Fibroblast of the aortic adventitia (primary cell): ENCODE measurements at places on chromosomes 7 and 10. TPM values are rescaled to one million over a fixed set of nuclear protein-coding genes. Genes with fewer than 3 reads are reported as not detected.

The TMEM26 gene
- 5.7 and 20.5 TPM in 2 replicates for total RNA-seq

The TWIST1 gene
- total RNA-seq = 28.7 and 33.2 TPM in 2 replicates

The NPY gene
- total RNA-seq = not detected in 2 replicates

The MYO1G gene
- total RNA-seq = 0.09 TPM in 1 of 2 replicates, not detected in the other

The OR6V1 gene
- total RNA-seq = not detected in 2 replicates

The WDR86 gene
- 0.45 and 17.7 TPM in 2 replicates for total RNA-seq

The PDZD7 gene
- 0.16 and 0.27 TPM in 2 replicates for total RNA-seq

The CCDC186 gene
- total RNA-seq = 14.6 and 28.9 TPM in 2 replicates

The PANK1 gene
- total RNA-seq = 5.2 and 7.2 TPM in 2 replicates

The SPDYE11 gene
- 0.08 TPM in 1 of 2 replicates, not detected in the other for total RNA-seq

The EBLN1 gene
- not detected in 2 replicates for total RNA-seq

The C10orf62 gene
- total RNA-seq = not detected in 2 replicates

The NACAD gene
- total RNA-seq = 3.6 and 5.5 TPM in 2 replicates
